NCI-H2081 (cell line): ENCODE measurements at places on chromosomes 12 and 14.
A peak's percentile ranks its signal among the peaks of the same experiment; 100 is the strongest.

DNA sequence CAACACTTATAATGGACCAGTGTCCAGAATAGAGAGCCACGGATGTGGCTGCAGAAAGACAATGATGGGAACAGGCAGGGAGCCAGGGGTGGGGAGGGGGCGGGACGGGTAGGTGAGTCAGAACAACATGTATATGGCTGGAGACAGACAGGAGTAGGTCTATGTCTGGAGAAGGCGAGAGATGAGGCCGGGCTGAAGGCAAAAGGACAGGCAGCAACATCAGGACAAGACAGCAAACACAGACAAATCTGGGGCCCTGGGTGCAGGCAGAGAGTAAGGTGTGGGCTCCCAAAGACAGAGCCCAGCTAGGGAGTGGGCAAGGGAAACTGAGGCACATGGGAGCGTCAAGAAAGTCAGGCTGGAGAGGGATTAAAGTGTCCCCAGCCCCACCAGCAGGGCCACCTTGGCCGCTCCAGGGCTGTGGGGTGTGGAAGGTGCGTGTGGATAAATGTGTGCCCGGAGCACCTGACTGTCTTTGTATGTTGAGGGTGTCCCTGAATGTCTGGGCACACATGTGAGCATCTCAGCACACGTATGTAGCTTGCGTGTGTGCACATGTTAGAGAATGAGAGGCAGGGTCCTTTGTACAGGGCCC is 44.1 kb downstream of the FAM222A start:
- no peak for DNase-seq

GRCh38 chr12:38279756-38280155 is 36.8 kb upstream of the ALG10B start:
- DNase-seq: no peak

DNA sequence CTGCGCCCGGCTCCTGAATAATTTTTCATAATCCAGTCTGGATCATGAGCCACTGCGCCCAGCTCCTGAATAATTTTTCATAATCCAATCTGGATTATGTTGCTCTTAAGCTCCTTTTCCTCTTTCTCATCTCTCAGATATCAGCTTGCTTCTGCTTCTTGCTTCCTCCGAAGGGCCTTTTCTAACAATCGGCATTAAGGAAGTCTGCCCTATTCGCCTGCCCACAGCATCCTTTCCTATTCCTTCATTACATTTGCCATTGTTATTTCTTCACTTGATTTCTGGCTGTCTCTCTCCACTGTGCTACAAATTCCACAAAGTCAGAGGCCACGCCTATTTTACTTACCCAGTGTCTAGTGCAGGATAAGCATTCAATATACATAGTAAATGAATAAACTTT is 83.5 kb downstream of the TTC7B start:
- DNase-seq: no peak

DNA sequence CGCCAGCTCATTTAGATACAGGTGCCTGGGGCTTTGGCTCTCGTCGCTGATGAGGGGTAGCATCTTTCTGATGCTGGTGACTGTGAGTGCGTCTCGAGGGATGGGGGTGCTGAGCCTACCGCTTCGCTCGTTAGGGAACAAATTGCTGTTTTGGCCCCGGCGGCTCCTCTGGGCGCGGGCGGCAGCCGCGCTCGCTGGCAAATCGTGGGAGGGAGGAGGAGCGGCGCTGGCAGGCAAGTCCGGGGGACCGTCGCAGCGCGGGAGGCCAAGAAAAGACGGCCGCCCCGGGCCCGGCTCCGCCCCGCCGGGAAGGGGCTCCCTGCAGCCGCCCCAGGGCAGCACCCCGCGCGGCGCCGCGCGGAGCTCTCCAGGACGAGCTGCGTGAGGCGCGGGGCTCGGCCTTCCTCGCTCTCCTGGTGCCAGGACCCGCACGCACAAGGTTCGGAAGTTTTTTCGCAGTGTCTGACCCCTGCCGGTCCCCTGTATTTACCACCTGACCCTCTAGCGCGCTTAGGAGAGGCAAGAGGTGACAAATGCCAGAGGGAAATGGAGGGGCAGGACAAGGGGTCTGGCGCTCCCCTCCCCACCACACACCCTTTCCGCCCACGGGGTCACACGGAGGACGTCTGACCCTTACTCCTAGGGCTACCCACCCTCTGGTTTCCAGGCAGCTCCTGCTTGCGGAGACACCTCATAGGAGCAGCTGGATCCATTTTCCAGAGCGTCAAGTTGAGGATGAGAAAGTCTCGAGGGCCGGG is 899 bp upstream of the KCNH3 start:
- DNase-seq: no peak

DNA sequence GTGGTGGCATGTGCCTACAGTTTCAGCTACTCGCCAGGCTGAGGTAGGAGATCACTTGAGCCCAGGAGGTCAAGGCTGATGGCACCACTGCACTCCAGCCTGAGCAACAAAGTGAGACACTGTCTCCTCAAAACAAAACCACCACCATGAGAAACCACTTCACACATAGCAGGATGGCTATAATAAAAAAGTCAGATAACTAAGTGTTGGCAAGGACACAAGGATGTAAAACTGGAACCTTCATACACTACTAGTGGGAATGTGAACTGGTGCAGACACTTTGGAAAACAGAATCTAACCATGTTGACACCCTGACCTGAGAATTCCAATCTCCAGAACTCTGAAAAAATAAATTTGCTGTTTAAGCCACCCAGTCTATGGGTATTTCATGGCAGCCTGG is 67.7 kb downstream of the ACADS start:
- no peak for DNase-seq

GRCh38 chr12:12915656-12916055 is 24.3 kb downstream of the GPRC5A start:
- no peak for DNase-seq

DNA sequence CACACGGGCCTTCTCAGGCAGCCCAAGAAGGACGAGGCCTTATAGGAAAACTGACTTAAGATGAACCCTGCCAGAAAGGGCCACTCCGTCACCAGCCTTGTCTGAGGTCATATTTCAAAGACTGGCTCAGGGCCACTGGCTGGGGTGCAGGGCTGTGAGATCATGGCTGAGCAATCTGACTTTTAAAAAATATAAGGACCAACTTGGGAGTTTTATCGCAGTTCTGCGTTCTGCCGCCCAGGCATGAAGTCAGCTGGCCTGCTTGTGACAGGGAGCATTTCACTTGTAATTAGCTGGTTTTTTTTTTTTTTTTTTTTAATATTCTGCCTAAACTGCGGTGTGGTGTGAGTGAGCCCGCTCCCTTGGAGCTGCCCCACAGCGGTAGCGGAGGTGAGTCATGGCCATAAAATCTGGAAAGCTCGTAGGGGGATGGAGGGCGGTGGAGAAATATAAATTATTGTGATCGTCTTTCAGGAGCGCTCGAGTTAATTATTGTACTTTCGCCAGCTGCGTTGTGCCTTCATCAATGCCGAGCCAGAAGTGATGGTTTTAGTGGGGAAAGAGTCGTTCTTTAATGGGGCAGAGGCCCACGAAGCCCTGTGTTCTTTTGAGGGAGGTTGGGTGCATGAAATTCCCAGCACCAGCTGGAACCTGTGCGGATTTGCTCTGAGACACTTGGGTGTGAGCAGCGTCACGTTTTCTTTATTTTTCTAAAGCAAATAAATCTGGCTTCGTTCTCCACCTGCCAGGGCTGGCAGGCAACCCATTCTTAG is 231.9 kb downstream of the C12orf75 start:
- DNase-seq: peak; percentile 83

GRCh38 chr14:51566831-51567582 is 84.7 kb upstream of the FRMD6 start:
- no peak for DNase-seq

- DNase-seq: no peak
These were observed 53.9 kb downstream of the DNAH10 start for GRCh38 chr12:123815968-123816367.

DNA sequence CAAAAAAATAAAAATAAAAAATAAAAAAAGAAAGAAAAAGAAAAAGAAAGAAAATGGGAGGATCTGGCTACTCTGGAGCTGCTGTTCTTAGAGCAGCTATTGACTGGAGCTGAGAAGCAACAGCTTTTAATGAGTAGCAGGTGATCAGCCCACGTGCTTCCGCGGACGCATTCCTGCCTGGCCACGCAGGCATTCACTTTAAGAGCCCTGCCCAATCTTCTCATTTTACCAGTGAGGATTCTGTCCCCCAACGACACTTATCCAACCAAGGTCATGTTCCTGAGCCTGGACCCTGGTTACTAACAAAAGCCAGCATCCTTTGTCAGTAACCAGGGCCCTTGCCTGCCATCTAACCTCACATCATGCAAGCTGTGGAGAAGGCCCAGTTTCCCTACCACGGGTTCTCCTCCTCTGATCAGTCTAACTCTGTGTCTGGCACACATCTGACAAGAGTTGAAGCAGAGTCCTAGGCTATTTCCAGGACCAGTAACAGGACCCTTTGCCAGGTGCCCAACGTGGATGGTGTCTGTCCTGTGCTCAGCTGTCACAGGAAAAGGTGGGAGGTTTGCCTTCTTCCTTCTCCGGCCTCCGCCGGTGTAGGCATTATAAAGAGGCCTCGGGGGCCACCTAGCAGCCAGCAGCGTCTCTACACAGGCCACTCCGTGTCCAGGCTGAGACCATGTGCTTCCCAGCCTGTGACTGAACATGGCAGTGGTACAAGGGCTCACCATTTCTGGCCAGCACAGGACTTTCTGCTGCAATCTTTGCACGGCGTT is 60.9 kb upstream of the GPATCH2L start:
- DNase-seq: no peak

DNA sequence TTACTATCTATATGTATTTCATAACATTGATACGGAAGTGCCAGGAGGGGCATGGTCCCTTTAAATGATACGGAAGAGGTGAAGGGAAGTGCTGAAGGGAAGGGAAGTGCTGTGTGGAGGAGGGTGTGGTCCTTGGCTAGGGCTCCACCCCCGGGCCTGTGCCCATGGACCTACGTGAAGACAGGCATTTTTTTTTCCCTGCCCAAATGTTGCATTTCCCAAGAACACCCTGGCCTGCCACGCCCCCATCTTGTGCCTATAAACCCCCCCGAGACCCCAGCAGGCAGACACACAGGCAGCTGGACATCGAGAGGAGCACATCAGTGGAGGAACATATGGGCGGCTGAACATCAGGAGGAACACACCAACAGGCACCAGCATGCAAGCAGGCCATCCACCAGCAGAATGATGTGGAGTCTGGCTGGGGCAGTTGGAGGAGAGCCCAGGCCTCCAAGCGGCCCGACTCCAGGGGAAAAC is 134.1 kb downstream of the SLC41A2 start:
- no peak for DNase-seq

DNA sequence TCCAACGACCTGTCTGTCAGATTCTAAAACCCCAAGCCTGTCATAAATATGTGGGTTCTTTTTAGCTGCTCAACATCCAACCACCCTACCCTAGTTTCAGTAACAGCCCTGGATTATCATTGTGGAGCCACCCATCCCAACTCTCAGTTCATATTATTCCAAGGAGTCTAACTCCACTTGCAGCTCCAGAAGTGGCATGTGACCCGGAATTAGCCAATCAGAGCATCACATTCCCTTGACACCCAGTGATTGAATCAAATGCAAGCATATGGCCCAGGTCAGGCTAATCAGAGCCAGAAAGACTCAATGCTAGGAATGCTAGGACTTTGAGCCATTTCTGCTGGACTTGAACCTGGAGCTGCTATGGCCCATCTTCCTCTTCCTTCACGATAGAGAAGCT is 17.1 kb upstream of the HSP90B1 start:
- no peak for DNase-seq

GRCh38 chr12:2481951-2482350 is 312.8 kb upstream of the FKBP4 start:
- DNase-seq: no peak

DNA sequence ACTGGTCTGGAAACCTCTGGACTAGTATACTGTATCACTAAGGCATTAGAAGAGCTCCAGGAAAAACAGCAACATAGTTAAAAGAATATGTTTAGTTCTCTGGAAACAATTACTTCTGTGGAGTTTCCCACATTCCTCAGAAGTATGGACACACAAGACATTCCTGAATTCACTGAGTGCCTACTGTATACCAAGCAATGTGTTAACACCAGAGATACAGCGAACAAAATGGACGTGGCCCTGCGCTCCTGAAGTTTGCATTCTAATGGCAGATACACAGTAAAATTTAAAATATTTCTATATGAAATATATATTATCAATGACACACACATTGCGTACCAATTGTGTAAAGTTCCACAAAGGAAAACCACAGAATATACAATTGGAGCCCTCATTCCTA is 1.1 kb downstream of the ANGEL1 start:
- no peak for DNase-seq

DNA sequence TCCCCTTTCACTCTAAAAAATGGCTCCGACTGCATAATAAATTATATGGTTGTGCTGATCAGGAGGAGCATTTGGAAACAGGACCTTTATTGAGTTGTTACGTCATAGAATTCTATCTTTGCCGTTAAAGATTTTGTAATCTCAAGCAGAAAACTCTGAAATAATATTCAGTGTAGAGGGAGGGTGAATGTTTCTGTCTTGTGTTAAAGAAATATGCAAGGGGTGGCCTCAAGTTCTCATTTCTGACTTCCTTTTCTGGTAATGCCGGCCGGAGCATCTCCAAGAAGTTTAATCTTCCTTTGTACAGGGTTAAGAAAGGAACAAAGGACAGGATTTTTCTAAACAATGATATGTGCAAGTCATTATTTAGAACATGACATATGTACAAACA is 165.1 kb downstream of the SLC38A4 start:
- no peak for DNase-seq

- no peak for DNase-seq
These were observed 184.8 kb downstream of the SLC16A7 start for GRCh38 chr12:59780605-59781135.

DNA sequence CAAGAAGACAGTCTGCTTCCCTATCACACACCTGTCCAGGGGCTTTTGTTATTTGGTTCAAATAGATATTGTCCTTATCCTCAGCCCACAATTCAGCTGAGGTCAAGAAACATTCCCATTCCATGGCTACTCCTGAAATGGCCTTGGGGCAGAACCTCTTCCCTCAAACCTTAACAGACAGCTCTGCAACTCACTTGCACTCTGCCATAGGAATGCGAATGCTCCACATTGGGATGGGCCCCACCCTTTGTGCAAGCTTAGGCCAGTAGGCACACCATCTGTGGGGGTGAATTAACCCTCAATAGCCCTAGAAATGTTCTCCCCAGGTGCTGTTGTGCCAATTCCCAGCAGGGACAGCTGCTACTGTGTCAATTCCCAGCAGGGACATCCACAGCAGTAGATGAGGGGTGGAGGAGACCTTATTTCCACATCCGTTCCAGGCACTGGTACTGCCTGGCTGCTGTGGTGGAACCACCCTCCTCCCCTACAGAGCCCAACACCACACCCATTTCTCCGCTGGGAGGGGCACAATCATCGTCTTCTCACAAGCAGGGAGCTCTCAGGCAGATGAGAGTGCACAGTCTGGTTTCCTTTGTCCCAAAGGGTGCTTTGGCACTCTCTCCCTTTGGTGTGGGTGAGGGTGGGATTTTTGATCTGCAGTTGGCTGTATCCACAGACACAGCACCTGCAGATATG is 42.3 kb upstream of the GLIPR1 start:
- DNase-seq: peak; percentile 37

GRCh38 chr12:112116232-112117060 is 7.9 kb upstream of the NAA25 start:
- peak; percentile 13 for DNase-seq

DNA sequence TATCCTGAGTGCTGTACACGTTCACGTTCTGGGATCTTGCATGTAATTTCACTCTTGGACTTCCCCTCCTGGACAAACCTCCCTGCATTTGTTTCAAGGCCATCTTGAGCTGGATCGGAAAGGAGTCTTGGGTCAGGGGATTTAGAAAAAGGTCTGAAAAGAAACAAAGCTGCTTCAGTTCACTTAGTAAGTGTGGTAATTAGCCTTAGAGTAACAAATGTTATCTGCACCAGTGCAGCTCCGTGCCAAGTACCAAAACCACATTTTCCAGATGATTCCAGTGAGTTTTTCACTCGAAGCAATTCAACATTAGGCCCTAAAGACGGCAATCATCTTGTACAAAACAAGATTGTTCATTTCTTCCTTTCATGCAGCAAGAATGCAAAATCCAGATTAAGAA is 39.4 kb upstream of the ATXN2 start:
- DNase-seq: no peak
